ENCODE measurements at places on chromosomes 2 and 18.

DNA sequence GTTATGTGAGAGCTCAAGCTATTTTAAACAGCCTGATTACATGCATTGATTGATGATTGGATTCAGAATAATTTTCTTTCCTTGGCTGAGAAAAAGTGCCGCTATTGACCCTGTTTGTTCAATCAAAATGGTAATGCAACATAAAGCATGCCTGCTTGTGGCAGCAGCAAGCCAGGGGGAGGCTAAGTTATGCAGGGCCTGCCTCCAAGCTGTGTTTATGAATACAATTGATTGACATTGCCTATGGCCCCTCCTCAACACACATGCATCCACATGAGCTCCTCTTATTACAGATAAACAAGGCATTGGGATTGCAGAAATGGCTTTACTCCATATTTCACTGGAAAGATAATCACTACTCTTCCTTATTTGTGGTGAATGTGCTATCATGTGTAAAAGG lies 395.6 kb downstream of the TDRD15 start:
- no peak for DNase-seq

GRCh38 chr18:72819050-72819449 lies 48.7 kb downstream of the NETO1 start:
- no peak for DNase-seq

GRCh38 chr18:461762-462161 lies 38.7 kb downstream of the COLEC12 start:
- DNase-seq = no peak

DNA sequence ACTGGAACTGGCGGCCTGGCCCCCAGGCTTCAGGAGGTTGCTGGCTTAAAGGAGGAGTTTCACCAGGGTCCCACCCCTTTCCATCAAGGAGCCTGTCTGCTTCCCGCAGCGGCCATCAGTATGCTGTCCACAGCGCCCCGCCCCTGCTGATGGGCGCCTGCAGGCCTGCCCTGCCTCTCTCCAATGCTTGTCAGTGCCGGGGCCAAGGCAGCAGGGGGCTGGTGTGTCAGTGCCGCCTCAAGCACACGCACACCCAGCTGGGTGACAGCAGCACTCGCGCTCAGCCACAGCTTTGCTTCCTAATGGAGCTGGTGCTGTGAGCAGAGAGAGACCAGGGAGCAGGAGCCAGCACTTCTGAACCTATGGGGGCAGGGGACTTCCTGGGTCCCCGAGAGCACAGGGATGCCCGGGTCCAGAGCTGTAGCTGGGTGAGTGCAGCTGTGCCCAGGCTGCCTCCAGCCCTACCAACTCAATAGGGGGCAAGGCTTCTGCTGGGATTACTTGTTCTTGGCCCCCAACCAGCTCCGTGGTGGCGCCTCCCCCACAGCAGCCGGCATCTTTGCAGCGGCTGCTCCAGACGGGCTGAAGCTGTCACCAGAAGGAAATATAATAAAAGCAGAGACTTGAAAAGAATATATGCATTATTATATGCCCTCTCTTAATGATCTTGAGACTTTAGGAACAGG lies 377.2 kb upstream of the LRATD1 start:
- no peak for DNase-seq

- DNase-seq = no peak
These were observed 6.4 kb downstream of the ITSN2 start for GRCh38 chr2:24353973-24354372.
